ENCODE measurements at places on chromosomes 11 and 22.

- no peak for DNase-seq
Observed at GRCh38 chr22:43239193-43239780, 52.4 kb upstream of the TTLL12 start.

DNA sequence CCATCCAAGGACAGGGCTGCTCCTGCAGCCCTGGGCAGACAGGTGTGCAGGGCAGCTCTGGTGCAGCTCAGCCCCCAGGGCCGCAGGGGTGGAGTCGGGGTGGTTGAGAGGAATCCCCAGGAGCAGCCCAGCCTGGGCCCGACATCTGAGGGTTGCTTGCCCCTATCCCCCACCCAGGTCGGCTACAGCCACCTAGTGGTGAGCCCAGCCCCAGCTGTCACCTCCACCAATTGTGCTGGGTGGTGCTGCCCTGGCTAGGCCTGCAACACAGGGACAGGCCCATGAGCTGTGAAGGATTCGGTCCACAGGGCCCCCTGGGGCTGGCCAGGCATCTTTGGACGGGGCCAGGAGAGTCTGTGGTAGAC, 29.6 kb downstream of the RTN4R start:
- peak; percentile 54 for DNase-seq

- DNase-seq = no peak
Observed at GRCh38 chr11:32161293-32161692, 70.4 kb downstream of the RCN1 start.

DNA sequence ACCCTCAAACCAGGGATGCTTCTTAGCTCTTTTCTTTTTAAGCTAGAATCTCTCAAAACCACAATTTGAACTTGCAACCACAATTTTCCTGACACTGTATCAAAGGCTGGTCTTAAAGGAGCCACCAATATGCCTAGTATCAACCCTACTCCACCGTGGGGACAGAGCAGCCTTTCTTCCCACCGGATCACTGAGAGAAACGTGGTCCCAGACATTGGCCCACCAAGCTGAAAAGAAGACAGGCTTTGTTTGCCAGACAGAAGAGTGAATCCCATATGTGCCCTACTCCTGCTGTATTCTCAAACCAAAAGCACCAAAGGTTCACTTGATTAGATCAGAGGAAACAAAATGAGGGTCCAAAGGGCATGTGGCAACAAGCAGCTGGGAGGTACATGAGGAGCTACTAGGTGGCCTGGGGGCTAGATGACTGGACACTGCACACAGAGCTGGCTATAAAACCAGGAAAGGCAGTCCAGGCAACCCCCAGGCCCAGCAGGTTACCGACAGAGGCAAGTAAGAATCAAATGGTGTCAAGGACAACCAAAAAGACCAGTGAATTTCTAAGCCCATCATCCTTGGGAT, 3.6 kb upstream of the VWCE start:
- DNase-seq = no peak

DNA sequence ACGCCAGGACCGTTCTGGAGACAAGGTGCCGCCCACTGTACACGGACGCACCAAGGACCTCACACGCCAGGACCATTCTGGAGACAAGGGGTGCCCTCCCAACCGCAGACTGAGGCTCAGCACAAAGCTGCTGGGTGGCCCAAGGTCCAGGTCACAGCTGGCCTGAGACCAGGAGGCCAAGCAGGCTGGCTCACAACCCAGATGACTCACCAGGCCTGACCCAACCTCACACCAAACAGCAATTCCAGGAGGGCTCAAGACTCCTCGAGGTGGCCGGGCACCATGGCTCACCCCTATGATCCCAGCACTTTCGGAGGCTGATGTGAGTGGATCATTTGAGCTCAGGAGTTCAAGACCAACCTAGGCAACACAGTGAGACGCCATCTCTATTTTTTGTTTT, 14.8 kb downstream of the BRD1 start:
- no peak for DNase-seq

All from stimulated activated CD8-positive, alpha-beta memory T cell treated with anti-CD3 and anti-CD28 coated beads, Interleukin-15, amount 100 ng/mL, for 48 hours (primary cell).